ENCODE measurements at places on chromosomes 1 and 21. TPM values are rescaled to one million over a fixed set of nuclear protein-coding genes. Genes with fewer than 3 reads are reported as not detected.
A peak's percentile ranks its signal among the peaks of the same experiment; 100 is the strongest.

Gene PAPPA2
- 3.0 TPM for total RNA-seq

Gene ZFP69B
- total RNA-seq, result 4.0 TPM

Gene S100A8
- not detected for total RNA-seq

GRCh38 chr1:53740621-53741105 lies 1.7 kb upstream of the GLIS1 start:
- peak; percentile 30 for DNase-seq

DNA sequence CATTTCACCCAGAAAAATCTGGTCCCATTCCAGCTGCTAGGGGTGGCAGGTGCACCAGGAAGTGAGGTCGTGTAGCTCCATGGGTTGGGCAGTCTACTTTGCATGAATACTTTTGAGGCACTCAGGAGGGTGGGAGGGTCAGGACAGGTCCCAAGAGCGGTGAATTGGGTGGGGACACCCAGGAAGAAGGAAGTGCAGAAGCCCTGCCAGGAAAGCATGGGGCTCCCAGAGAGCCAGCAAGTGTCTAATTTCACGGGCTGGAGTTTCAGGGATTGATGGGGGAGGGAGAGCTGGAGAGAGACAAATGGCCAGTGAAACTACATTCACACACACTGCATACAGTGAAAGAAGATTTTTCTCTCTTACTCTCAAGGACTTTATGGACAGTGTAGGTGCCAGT lies 137.8 kb downstream of the GALNT2 start:
- no peak for DNase-seq

- no peak for DNase-seq
These were observed 19.7 kb downstream of the SYNJ1 start for GRCh38 chr21:32708069-32708468.

All from HT1080 (cell line).